HCT116 (cell line): ENCODE measurements at places on chromosomes 16 and 17.
A peak's percentile ranks its signal among the peaks of the same experiment; 100 is the strongest.

GRCh38 chr17:57356153-57356718, 99.9 kb downstream of the MSI2 start:
- DNase-seq: no peak

DNA sequence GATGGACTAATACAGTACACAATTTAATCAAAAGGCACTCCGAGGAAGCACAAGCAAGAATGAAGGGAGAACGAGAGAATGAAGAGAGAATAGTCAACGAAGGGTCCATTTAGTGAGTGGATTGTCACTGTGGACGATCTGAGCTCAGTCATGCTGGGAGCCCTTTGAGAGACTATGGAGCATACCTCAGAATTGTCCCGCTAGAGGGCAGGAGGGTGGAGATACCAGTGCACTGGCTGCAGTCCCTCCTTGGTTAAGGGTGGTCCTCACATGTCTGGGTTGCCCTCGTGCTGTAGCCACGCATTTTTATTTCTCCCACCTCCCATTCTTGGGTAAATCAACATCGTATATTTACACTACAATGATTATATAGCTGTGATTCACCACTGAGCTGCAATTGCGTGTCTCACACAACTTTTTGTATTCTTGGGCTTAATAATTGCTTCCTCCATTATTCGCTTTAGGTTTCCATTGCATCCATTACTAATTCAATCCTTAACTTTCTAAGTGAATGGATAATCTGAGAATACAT, 33.2 kb upstream of the FAM20A start:
- no peak for DNase-seq

DNA sequence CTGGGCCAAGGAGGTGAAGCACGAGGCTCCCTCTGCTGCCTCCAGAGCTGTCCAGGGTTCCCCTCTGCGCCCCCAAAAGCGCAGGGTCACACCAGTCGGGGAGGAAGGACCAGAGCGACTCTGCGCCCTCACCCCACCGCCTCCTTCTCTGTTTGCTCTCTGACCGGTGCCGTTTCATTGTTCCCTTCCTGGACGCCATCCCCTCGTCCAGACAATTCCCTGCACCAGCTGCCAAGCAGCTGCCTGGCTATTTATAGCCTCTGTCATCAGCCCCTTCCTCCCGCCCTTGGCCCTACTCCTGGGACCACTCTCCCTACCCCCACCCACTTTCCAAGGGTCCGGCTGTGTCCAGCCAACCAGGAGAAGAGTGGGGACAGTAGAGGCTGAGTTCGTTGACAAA, 68.8 kb upstream of the CREBBP start:
- no peak for DNase-seq

DNA sequence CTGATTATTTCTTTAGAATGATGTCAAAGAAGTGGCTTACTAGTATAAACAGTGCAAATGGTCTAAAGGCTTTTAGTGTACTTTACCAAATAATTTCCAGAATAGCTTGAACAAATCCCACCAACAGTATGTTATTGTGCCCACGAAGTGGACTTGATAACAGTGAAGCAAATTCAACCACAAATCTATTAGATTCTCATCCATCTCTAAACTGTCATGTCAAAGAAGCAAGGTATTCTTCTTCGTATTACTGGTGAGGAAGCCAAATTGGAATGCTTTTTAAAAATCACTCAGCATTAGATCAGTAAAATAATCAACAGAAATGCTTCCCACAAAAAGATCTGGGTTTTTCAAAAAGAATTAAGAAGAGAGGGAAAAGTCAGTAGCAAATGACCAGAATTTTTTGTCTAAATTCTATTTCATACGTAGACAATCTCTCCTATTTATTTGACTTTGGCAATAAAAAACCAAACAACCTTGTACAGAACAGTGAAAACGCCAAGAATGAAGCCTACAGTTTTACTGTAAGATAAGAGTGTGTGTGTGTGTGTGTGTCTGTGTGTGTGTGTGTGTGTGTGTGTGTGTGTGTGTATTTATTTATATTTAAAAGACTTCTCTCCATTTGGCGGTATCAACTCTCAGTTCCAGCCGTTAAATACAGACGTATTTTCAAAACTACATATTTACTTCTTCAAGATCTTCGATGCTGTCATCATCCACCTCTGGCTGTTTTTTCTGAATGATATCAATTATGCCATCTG, 114.6 kb downstream of the CYB561 start:
- DNase-seq: no peak

DNA sequence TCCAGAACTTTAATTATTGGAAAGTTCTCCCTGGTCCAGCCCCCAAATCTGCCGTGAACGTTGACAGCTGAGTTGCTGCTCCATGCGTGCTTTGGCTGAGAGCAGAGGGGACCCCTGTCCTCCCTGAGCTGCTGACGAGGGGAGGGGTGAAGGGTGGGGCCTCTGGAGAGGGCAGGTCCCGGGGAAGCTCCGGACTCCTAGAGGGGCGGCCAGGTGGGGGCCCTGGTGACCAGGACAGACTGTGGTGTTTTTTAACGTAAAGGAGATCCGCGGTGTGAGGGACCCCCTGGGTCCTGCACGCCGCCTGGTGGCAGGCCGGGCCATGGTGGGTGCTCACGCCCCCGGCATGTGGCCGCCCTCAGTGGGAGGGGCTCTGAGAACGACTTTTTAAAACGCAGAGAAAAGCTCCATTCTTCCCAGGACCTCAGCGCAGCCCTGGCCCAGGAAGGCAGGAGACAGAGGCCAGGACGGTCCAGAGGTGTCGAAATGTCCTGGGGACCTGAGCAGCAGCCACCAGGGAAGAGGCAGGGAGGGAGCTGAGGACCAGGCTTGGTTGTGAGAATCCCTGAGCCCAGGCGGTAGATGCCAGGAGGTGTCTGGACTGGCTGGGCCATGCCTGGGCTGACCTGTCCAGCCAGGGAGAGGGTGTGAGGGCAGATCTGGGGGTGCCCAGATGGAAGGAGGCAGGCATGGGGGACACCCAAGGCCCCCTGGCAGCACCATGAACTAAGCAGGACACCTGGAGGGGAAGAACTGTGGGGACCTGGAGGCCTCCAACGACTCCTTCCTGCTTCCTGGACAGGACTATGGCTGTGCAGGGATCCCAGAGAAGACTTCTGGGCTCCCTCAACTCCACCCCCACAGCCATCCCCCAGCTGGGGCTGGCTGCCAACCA, at the start of gene MC1R:
Gene MC1R (plus strand): TSS at position 410 of the 895 bp plus-strand sequence. CDS start 397 bp downstream, at position 807.
- DNase-seq: peak; percentile 26

DNA sequence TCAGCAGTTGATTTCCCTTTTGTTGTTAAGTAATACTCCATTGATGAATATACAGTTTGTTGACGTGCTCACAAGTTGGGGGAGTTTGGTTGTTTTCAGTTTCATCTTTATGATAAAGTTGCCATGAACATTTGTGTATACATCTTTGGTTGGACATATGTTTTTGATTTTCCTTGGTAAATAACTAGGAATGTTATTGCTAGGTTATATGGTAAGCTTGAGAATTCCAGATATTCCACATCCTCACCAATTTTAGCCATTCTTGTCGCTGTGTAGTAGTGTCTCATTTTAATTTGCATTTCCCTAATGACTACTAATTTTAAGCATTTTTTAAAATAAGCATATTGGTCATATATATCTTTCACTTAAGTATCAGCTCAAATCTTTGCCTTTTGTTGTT, 55.0 kb upstream of the RASL10B start:
- no peak for DNase-seq

GRCh38 chr17:50297407-50297865, 23.2 kb downstream of the TMEM92 start:
- peak; percentile 80 for DNase-seq

DNA sequence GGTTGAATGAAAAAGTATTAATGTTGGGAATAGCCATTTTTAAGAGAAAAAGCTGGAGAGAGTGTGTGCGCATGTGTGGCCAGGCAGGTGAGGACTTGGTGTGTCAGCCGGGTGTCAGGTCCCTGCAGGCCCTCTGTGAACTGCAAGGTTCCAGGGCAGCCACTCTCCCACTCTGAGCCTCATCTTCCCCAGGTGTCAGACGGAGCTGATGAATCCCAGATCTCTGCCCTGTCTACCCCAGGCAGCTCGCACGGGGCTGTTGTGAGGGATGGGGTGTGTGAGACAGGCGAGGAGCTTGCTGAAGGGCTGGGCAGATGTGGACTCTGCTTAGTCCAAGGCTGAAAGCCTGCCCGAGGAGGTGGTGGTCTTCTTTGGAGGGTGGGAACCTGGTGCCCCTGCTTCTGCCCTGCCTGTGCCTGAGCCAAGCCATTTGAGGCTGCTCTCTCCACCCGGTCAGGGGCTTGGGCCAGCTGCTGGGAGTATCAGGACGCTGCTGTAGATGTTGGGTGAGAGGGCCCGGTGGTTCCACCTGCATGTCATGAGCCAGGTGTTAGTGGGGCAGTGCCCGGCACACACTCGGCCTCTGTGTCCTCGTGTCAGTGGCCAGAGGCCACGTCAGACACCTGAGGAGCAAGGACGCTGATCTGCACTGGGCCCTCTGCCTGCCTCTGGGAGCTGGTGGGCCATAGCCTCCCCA, 122.4 kb downstream of the RAB11FIP4 start:
- DNase-seq: no peak
